Retina (tissue), 1 donor: ENCODE measurements at places on chromosomes 11 and 22.

DNA sequence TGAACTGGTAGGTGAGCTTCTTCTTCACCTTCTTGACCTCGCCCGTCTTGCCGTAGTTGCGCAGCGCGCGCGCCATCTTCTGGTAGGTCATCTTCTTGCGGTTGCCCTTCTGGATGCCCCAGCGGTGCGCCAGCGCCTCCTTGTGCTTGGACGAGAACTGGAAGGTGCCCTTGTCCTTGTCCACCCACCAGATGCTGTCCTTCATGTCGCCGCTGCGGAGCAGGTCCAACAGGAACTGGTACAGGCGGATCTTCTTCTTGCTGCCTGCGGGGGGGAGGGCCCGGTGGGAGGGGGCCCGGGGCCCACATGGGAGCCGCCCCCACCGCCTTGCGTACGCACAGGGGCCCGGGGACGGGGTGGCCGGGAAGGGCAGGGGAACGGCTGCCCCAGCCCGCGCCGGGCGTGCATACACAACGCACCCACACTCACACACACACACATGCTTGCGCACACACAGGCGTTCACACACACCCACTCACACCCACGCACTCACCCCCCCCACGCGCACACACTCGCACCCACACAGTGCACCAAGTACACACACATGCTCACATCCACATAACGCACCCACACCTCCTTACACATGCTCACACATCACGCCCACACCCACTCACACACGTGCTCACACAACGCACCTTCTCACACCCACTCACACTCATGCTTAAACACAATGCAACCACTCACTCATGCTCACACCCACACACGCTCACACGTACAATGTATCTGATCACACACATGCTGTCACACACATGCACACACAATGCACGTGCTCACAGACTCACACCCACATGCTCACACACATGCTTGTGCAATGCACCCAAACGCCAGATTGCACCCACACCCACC, 3.0 kb upstream of the MYBPC3 start:
- DNase-seq: peak; percentile 90

DNA sequence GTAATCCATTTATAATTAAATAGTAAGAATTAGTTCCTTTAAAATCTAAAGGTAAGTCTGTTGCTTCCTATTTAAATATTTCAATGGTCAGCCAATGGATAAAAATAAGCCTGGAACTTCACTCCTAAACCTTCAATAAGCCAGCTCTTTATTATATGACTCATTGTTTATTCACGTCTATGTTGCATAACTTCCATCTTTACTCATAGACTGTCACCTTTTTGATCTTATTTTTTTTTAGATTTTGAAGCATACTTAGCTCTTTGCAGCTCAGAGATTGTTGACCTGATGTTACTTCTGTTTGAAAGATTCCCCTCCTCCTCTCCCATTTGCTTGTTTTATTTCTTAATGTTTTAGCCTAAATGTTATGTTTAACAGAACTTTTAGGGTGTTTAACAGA, 1571.2 kb upstream of the RAG2 start:
- DNase-seq: no peak

DNA sequence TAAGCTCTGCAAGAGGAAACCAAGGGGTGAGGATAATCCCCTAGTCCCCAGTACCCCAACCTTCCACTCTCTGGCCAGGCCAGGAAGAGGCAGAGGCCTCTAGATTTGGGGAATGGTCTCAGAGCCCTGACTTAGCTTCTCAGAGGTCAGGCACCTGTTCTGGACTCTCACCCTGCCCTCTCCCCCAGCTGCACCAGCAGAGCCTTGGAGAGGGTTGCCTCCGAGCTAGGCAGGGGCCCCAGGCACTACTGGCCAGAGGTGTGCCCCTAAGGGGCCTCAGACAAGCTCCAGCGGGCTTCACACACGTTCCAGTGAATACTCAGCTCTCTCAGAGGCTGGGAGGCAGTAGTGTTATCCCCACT, 8.0 kb downstream of the FREY1 start:
- DNase-seq: no peak

DNA sequence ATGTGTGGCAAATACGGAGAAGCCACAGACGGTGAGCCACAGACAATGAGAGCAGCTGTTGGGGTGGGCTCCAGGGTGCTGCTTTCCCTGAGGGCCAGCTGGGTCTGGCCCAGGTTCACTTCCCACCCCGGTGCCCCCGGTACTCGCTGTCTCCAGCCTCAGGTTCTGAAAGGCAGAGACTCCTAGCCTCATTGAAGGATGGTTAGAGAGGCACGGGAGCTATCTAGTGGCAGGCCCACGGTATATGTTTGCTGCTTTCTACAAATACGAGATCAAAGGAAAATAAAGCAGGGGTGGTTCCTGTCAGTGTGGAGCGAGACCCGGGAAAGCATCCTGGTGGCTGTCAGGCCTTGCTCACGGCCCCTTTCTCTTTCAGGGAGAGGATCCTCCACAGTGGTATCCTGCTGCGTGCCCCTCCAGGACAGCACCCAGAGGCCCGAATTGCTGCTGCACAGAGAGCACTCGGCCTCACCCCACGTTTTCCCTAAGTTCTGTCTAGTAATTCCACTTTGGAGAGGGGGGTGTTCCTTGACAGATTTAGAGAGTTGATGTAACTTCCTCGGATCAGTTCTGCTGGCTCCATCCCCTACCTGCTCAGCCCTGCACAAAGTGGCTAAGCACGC, 3.0 kb downstream of the TMEM80 start:
- no peak for DNase-seq
